ENCODE measurements at places on chromosomes 5 and 9. TPM values are rescaled to one million over a fixed set of nuclear protein-coding genes. Genes with fewer than 3 reads are reported as not detected.

Gene NOXA1
- 2.6 TPM for total RNA-seq

DNA sequence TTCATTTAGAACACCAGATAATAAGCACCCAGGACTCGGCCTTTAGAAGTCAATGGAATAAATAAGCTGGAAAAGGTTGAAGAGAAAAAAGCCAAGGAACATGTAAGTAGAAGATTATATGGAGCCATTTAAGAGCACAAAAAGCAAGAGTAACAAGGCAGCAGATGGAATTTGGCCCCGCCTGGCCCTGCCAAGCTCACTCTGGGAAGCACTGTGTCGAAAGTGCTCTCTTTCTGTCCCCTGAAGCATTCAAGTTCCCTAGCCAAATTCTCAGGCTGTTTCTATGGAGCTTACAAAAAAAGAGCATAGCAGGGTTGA is 73.0 kb upstream of the GPR151 start:
- no peak for DNase-seq

GRCh38 chr5:84228266-84228665 is 156.4 kb downstream of the EDIL3 start:
- DNase-seq: no peak

- DNase-seq: no peak
Measured at GRCh38 chr5:170164087-170164486, 58.4 kb downstream of the FOXI1 start.

DNA sequence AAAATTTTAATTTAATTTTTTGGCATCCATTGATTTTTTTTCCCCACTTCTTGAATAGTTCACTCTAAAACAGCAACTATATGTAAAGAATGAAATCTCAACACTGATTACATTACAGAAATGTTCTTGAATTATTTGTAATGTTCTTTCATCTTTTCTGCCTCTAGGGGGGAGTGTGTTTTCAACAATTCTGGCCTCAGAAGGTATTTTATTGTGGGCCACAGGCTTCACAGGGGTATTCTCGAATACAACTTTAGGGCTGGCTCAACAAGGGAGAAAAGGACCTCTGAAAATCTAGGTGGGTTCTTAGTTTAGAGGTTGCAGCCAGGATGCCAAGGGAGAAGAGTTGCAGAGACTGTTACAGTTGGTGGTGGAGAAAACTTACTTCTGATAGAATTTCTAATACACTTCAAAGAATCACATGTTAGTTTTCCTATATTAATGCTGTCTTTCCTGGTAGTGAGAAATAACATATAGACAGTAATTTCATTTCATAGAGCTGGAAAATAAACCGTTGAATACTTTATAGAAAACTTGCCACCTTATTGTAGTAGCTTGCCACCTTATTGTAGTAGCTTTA is 3.6 kb upstream of the NPR3 start:
- peak; percentile 57 for DNase-seq

GRCh38 chr9:87643107-87643650 is 82.7 kb upstream of the CTSL start:
- DNase-seq: no peak

DNA sequence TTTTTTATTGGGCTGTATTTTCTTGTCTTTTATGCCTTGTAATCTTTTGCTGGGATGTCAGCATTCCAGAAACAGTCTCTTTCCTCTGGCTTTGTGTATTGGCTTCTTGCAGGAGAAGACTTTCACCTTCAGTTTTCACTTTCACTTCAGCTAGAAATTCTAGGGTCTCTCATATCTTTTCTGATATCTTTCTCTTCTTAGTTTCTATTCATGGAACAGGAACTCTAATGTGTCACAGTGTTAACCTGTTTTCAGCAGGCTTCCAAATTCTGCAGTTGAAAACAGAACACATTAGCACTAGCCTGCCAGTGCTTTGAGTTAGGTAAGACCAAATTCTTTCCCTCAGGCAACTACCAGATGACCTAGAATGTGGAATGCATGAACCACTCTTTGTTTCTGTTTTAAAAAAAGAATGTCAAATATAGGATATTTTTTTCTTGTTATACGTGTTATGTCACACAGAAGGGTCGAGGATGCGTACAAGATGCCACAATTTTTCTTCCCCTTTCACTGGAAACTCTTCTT is 164.7 kb downstream of the TUSC1 start:
- DNase-seq: no peak

Gene RXRA
- total RNA-seq: 23.3 TPM

DNA sequence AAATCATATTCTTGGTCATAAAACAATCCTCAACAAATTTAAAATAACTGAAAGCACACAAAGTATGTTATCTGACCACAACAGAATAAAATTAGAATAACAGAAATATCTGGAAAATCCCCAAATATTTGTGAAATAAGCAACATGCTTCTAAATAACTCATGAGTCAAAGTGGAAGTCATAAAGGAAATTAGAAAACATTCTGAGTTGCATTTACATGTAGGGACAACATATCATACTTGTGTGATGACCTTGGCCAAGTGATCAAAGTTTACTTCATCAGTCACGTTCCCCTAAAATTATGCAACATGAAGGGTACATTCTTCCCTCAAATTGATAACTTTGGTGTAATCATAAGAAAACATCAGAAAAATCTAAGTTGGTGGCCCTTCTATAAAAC is 64.7 kb downstream of the CSF2 start:
- DNase-seq: peak; percentile 3

GRCh38 chr5:58314356-58315210 is 145.3 kb downstream of the PLK2 start:
- peak; percentile 17 for DNase-seq

GRCh38 chr9:133991214-133991921 is 756 bp downstream of the VAV2 start:
- DNase-seq: peak; percentile 36

DNA sequence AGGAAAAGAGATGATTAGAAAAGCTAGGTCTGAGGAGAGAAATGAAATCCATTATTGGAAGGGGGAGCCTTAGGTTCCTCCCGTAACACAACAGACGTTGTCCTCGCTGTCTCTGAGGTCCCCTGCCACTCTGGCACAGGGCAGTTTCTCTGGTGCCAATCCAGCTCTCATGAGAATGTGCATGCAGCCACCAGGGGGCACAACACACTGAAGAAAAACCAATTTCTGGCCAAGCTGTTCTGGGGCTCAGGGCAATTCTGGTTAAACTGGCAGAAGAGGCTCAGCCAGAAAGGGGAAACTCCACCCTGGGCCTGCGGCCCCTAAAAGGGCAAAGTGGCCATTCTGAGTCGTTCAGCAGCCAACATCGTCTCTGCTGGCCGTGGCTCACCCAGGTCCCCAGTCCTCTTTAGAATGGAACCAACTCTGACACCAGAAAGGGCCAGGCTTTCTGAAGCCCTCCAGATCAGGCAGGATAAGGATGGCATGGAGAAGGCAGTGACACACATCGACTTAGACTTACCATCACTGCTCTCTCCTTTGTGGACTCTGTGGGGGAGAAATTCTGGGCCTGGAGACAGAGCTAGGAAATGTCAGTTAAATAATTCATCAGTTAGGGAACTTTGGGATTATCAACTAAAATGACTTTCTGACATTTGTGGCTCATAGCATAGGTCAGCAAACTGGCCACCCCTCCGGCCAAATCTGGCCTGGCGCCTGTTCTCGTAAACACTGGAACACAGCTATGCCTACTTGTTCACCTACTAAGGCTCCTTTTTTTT is 58.5 kb upstream of the GOLPH3 start:
- DNase-seq: peak; percentile 89

DNA sequence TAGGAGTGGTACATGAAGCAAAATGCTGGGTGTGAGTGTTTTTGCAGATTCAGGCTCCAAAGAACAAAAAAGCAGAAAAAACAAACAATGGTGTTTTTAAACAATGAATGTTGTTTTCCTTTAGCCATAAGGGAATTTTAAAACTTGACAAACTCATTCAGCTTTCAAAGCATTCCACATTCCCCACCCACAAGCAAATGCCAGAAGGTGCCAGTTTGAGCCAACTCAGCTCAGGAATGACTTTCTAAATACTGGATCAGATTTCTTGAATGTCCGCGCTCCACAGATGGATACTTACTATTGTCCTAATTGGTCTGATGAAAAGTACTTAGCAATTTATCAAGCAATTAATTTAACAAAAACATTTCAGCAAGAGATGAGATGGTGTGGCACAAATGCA is 12.9 kb upstream of the MOB3B start:
- DNase-seq: no peak

Gene LRRC19
- not detected for total RNA-seq

DNA sequence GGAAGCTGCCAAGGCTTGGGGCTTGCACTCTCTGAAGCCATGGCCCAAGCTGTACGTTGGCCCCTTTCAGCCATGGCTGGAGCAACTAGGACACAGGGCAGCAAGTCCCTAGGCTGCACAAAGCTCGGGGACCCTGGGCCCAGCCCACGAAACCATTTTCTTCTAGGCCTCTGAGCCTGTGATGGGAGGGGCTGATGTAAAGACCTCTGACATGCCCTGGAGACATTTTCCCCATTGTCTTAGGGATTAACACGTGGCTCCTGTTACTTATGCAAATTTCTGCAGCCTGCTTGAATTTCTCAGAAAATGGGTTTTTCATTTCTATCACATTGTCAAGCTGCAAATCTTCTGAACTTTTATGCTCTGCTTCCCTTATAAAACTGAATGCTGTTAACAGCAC is 83.0 kb upstream of the DAP start:
- no peak for DNase-seq

Gene SPATA6L
- 2.7 TPM for total RNA-seq

DNA sequence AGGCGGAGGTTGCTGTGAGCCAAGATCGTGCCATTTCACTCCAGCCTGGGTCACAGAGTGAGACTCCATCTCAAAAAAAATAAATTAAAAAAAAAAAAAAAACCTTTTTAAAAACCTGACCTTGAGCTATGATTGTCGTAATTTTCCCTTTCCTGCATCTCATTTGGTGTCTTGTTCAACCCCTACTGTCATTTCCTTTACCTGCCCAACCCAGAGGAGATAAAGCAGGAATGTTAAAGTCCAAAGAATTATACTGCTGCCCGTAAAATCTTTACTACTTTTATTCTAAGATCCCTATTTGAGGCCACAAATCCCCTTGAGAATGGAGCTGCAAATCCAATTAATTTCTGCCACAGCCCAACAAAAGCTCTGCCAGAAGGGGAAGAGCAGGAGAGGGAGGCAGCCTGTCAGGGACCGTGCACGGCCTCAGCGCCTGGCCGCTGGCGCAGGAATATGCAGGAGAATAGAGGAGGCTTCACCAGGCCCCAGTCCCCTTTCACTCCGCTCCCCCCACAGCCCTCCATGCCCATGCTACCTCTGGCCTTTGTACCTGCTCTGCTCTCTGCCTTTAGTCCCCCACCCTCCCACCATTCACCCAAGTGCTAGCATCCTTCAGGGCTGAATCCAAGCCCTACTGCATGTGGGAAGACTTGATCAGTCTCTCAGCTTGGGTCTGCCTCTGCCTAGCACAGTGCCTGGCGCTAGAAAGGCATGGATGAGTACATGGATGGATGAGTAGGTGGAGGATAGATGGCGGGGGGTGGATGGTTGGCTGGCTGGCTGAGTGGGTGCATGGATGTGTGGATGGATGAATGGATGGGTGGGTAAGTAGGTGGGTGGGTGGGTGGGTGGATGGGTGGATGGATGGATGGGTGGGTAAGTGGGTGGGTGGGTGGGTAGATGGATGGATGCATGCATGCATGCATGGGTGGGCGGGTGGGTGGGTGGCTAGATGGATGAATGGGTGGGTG is 99.8 kb upstream of the SARDH start:
- no peak for DNase-seq

- DNase-seq: no peak
Measured at GRCh38 chr9:134356496-134357470, 30.5 kb downstream of the RXRA start.

Gene NFIL3
- 6.3 TPM for total RNA-seq

GRCh38 chr5:143001764-143002351 is 231.7 kb downstream of the ARHGAP26 start:
- DNase-seq: peak; percentile 69

DNA sequence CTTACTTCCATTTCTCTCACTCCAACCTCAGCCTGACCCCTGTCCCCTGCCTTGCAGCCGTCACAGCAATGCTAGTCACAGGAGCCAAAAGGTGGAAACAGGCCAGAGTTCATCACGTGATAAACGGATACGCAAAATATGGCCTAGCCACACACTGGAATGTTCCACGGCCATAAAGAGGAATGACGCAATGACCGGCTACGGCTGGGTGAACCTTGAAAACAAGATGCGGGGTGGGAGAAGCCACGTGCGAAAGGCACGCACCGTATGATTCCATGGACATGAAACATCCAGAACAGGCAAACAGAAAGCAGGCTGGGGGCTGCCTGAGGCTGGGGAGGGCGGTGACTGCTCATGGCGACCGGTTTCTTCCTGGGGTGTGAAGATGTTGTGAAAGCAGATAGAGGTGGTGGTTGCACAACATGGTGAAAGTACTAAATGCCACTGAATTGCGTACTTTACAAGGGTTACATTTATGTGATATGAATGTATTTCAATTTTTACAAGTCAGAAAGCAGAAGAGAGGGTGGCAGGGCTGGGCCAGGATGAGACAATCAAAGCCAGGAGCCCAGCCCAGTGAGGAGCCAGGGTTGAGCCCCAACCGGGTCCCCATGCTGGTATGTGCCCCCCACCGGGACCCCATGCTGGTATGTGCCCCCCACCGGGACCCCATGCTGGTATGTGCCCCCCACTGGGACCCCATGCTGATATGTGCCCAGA is 117.8 kb upstream of the SARDH start:
- peak; percentile 78 for DNase-seq

Gene NMUR2
- total RNA-seq: not detected

Gene MYMK
- total RNA-seq: not detected

DNA sequence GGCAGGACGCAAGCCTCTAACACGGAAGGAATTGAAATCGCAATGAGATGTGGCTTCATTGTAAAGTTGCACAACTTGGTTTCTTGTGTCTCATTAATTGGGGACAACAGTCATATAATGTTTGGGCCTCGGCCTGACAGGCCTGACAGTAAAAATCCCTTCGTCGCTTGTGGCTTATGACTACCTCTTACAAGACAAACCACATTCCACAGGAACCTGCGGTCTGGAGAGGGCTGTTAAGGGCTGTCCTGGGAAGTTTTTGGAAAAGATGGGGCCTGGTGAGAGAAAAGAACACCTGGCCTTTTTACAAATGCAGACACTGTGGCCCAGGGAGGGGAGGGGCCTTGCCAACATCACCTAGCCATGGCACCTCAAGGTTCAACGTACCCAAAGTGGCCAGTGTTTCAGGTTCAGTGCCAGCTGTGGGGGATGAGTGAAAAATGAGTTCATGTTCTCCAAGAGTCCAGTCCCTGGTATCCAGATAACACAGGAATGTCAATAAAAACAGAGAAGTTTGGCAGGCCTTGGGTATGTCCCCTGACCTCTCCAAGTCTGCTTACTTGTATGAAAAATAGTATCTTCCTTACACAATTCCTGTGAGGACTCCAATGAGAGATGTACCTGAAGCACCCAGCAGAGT is 22.2 kb downstream of the SHB start:
- peak; percentile 56 for DNase-seq

- no peak for DNase-seq
Measured at GRCh38 chr9:5784526-5785315, 48.2 kb downstream of the ERMP1 start.

Gene OR1J2
- not detected for total RNA-seq

Data from dermis blood vessel endothelial cell (primary cell).